ENCODE measurements at places on chromosomes 7 and 10.

- DNase-seq, result no peak
Observed at GRCh38 chr10:77673515-77674140, 36.0 kb upstream of the KCNMA1 start.

DNA sequence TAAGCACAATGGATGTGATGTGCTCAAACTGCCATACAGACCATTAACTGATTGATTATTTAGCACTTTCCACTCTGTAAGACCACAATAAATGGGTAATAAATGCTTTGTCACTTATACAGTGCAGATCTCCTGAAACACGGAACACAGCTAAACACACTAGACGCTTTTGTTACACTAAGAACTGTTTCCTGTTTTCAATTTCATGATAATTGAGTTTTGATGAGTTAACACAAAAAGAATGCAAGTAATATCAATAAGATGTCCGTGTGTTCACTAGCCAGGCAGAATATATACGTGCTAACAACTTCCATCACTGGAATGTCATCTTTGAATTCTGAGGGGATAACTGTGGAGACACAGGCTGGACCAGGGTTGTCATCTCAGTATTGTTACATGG lies 178.8 kb downstream of the SKAP2 start:
- peak; percentile 11 for DNase-seq

DNA sequence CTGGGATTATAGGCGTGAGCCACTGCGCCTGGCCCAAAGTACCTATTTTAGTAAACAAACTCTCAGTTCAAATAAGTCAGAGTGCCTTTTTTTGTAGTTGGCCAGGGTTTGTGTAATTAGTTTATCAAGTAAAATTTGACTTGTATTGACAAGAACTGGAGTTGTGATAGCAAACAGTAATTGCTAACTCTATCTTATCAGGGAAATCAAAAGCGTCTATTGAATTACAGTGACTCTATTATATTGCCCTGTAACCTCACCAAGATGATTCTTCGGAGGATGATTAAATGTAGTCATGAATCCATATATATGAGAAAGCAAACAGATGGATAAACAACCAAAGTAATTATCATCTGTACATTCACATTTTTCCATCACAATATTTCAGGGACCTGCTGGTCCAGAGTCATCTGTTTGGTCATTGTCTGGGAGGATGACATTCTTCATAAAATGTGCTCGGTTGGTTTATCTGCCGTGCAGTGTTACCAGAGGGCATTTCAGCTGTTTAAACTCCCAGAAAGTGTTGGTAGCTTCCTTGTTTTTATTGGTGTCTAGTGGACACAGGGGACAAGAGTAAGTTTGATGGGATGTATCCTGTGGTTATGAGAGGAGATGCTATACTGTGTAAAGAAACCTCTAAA lies 35.6 kb downstream of the DOCK1 start:
- no peak for DNase-seq

DNA sequence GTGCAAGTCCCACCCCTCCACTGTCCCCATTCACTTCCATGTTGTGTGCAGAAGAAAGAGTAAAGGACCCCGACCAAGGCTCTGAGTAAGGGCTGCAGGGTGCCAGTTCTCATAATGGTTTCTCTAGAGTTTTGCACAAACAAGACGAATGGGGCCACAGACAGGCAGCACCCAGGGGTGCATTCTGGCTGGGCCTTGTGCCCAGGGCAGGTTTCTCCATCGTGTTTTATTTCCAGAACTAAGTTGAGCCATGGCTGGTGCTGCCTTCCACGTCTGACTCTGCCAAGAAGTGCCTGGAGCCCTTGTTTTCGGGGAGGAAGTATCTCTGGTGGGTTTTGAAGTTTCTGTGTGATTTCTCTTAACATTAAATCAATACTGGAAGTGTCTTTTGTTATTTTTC lies 95.0 kb upstream of the SDK1 start:
- DNase-seq, result no peak

DNA sequence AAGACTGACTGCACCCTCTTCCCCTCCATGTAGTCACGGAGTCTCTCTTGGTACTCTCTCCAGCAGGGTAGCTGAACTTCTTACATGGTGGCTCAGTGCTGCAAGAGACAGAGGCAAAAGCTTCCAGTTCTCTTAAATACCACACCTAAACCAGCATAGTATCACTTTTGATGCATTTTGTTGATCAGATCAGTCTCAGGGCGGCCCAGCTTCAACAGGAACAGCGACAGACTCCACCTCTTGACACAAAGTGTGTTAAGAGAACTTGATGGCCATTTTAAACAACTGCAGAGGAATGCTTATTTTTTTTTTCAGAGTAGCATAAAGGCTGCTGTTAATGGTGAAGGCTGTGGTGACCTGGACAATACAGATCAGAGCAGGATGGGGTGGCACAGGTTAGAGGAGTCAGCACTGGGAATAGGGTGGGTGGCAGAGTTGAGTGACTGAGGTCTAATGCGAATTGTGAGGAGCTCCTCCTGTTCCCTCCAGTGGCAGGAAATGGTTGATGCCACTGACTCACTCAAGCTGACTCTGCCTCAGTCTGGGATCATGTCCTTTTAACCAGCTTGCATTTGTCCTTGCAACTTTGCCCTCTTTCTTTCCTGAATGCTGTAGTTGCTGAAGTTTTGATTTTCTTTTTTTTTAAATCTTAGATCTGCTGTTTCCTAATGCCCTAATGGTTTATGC lies 17.3 kb downstream of the MGAM start:
- DNase-seq, result peak; percentile 53

DNA sequence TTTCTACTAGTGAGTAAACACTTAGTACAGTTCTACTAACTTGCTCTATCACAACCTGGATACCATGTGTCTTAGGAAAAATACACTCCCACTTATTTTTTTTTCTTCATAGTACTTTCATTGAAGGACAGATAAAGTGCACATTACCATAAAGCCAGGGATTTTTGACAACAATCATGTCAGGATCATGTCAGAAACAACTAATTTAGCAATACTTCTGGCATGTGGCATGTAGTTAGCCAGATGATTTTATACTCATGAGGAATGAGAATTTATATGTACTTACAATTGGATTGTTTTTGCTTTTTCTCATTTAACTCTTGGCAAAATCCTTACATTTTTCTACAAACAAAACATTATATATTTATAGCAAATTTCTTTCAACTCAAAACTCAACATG lies 630.7 kb upstream of the GRM3 start:
- no peak for DNase-seq

- no peak for DNase-seq
Observed at GRCh38 chr10:25177754-25178135, 2.9 kb downstream of the GPR158 start.

GRCh38 chr7:38281266-38281665 lies 7.8 kb upstream of the TARP start:
- DNase-seq, result no peak

- DNase-seq, result no peak
Observed at GRCh38 chr10:97999066-97999922, 31.1 kb downstream of the CRTAC1 start.

- DNase-seq, result no peak
Observed at GRCh38 chr10:84298057-84298456, 30.3 kb upstream of the CCSER2 start.

DNA sequence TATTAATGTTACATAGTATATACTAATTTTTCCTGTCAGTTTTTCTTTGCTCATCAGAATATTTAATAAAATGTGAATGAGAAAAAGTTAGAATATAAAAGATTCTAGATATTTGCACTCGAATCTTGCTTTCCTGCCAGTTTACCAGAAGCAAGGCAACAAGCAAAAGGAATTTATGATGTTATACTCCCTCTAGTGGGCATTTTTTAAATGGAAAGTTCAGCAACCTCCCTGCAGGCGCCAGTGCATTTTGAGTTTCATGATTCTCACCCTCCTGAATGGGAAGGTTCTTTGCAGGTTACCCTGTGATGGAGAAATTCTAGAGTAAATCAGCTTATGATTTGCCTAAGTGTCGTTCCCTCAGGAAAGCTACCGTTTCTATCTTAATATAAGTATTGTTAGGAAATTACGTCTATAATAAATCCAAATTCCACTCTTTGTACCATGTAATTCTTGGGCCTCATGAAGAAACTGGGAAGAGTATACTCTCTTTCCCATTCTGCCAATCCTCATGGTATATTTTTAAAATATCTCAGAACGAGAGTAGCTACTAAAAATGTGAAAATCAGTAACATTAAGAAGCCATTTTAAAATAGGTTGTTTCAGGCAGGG lies 350.0 kb downstream of the CRPPA start:
- DNase-seq, result peak; percentile 68

DNA sequence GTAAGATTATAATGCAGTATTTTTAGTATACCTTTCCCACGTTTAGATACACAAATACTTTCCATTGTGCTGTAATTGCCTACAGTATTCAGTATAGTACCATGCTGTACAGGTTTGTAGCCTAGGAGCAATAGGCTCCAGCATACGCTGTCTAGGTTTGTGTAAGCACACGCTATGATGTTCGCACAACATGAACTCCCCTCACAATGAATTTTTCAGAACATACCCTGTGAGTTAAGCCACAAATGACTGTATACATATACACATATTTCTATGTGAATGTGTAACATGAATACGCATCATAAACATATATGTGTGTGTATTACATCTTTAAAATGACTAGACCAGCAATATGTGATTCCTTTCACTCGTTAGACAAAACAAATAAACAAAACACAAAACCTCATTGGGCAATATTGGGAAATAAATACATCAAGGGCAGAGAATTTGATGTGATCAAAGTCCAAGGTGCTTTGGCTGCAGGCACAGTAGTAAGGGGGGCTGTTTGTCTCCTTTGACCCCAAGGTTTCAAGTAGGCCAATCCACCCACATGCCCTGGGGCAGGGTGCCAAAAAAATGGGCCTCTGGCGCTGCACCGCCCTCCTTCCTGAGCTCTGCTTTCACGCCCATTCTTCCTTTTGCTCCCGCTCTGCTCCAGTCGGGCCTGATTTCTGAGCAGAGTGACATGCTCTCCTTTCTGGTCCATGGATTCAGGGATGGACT lies 33.9 kb downstream of the CHN2 start:
- no peak for DNase-seq

DNA sequence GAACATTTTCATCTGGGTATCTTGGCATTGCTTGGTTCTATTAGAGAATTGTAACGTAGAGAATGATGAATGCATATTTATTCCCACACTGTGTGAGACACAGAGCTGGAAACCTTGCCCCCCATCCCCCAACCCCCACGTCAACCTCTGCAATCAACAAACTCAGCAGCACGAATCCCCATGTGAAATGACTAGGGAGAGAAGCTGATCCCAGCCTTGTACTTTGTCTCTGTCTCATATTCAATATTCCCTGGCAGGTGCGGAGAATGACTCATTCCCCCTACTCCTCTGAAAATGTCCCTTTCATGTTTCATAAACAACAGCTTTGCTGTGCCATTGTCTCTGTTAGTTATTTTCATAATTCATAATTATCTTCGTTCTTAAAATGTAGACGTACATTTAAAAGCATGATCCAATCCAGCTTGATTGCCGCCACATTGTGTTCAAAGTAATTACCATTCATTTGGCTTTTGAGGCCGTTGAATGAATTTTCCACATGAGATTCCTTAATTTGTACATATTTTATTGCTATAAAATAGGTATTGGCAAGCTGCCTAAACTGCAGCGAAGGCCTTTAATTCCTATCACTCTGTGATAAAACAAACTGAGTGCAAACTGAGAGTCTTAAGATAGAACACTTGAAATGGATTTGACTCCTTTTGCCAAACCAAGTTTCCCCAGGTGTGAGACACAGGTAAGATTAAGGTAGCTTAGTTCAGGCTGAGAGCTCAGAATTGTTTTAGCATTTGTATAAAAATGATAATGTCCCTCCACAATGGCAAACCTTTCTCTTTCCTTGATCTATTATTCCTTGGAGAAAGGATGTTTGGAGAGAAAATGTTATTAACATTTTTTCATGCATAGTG lies 920.2 kb downstream of the TYW1 start:
- no peak for DNase-seq

DNA sequence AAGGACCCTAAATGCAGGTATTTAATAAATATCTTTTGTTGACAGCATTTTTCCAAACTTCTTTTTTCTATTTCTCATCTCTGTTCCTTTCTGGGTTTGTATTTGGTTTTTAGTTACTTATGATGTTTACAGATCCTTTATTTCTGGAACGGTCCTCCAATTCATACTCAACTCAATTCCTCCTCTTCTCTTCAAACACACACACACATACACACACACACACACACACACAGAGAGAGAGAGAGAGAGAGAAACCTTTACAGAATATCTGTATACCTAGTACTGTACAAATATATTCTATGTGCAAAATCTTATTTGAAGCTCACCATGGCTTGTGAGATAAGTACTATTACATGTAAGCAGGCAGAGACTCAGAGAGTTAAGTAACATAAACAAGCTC lies 21.6 kb upstream of the GOT1 start:
- no peak for DNase-seq

DNA sequence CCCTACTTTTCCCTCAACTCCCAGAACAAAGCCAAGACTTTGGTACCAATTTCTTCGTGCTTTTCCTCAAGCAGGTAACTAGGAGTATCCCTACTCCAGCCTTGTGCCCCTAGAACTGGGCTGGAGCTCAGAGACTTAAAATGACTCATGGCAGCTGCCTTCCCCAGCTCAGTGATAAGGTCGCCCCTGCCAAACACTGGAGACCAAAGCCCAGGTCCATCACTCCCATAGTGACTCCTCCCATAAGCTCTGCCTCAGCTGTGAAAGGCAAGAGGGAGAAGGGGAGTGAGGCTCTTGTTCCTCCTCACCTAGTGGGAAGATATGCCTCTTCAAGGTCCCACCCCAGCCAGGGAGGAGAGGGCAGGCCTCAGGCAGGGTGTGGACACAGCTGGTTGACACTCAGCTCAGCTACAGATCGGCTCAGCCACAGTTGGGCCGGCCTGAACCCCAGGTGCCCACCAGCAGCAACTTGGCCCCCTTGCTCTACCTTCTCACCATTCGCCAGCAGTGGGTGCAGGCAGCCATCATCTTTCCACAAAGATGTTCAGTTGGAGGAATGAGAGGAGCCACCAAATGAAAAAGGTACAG lies 13.8 kb upstream of the CYREN start:
- DNase-seq, result no peak

DNA sequence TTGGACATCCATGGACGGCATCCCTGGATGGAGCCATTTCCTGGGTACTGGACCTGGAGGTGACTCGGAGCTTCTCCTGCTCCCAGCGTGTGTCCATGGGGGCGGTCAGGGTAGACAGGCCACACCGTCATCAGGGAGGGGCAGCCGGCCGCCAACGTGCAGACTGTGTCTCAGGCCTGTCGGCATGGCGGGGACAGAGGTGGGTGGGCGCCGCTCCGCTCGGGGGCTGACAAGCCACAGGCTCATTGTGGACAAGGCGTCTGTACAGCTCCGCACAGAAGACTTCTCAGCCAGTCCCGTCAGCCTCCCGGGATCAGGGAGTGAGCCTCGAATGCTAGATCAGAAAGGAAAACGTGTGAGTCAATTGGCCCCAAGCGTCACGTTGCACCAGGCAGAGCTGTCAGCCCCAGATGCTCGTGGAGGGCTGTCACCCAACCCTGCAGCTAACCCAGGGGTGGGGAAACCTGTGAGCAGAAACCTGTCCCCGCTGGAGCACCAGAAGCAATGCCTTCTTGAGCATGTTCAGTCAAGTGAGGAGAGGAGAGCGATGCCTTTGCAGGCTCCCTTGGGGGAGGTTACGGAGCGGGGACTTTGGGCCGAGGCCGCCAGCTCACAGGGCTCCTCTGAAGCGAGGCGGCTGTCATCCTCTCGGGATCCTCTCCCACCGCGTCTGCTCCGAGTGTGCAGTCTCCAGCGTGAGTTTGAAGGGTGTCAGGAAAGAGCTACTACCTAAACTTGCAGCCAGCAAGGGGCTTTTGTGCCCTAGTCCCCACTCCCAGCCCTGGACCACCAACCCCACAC lies 16.0 kb upstream of the DPYSL4 start:
- no peak for DNase-seq

- no peak for DNase-seq
Observed at GRCh38 chr7:146659732-146660131, 543.1 kb downstream of the CNTNAP2 start.

- no peak for DNase-seq
Observed at GRCh38 chr10:99536338-99537085, 3.8 kb downstream of the NKX2-3 start.
